ENCODE measurements at places on chromosomes 1 and 21.

DNA sequence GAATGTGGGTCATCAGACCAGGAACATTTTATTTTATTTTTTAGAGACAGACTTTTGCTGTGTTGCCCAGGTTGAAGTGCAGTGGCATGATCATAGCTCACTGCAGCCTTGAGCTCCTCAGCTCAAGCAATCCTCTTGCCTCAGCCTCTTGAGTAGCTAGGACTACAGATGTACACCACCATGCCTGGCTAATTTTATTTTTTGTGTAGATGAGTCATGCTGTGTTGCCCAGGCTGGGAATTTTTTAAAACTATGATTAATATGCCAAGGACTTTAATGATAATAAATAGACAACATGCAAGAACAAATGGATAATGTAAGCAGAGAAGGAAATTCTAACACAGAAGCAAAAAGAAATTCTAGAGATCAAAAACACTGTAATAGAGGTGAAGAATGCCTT is 142.4 kb downstream of the AK5 start:
- DNase-seq = no peak

DNA sequence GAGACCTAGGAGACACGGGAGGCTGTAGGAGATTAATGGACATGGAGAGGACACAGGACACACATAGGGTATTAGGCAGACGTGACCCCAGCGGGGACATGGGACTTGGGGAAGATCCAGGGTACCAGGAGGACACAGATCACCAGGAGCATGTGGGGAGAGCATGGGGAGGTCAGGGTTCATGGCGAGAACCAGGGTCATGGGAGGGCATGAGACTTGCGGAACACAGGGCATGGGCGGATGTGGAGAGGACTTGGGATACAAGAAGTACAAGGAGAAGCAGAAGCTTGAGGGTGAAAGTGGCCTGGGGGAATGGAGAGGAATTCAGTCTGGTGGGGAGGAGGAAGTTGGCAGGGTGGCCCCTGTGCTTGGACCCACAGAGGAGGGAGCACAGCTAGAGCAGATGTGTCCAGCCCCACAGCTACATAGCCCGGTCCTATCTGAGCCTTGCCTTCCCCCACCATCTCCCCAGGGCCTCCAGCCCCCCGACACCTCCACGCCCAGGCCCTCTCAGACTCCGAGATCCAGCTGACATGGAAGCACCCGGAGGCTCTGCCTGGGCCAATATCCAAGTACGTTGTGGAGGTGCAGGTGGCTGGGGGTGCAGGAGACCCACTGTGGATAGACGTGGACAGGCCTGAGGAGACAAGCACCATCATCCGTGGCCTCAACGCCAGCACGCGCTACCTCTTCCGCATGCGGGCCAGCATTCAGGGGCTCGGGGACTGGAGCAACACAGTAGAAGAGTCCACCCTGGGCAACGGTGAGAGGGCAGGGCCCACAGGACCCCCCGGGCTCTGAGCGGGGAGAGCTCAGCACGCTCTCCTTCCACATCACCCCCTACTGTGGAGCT is 12.1 kb downstream of the TIE1 start:
- no peak for DNase-seq

DNA sequence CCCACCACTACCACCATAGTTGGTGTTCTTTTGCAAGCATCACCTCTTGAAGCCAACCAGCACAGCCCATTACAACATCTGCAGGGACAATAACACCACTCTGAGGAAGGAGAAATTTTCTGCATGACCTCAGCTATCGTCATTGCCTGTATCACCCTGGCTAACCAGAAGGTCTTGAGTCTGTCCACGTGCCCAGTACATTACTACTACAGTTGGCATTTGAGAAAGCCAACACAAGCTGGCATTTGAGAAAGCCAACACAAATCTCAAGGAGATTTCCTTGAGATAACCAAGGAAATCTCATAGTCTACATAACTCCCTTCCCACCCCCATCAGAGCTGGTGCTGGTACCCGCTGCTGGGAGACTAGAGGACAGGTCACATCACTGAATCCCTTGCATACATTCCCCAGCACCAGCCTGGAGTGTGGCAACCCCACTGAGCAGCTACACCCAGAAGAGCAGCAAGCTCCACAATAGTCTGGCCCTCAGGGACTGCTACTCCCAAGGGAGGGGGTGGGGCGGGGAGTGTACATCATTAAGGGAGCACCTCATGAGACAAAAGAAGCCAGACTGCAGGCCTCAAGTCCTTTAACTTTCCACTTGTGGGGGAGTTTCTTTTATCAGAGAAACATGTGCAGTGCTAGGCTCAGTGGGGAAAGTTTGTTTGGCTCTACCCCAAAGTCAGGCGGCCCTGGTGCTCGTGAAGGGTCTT is 46.0 kb upstream of the GUCA2A start:
- DNase-seq = no peak

DNA sequence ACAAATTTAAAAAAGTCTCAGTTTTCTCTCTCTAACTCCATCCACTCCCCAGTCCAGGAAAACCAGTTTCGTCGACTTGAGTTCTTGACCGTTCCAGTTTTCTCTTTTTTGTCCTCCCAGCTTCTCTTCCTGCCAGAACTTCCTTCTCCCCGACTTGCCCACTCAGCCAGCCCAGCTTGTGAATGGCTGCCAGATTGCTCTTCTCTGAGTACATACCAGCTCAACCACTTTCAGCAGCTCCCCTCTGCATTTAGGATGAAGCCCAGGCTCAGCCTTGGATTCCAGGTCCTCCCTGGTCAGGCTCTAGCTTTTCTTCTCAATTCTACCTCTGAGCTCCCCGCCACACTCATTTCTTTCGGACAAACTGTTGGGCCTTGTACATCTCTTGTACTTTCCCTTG is 1.4 kb downstream of the DIO1 start:
- no peak for DNase-seq

GRCh38 chr1:958823-959730 is at the start of gene NOC2L:
TSS of gene NOC2L (minus strand) at chr1:959256. CDS start at chr1:959240, 16 bp downstream.
- DNase-seq = peak; percentile 76

DNA sequence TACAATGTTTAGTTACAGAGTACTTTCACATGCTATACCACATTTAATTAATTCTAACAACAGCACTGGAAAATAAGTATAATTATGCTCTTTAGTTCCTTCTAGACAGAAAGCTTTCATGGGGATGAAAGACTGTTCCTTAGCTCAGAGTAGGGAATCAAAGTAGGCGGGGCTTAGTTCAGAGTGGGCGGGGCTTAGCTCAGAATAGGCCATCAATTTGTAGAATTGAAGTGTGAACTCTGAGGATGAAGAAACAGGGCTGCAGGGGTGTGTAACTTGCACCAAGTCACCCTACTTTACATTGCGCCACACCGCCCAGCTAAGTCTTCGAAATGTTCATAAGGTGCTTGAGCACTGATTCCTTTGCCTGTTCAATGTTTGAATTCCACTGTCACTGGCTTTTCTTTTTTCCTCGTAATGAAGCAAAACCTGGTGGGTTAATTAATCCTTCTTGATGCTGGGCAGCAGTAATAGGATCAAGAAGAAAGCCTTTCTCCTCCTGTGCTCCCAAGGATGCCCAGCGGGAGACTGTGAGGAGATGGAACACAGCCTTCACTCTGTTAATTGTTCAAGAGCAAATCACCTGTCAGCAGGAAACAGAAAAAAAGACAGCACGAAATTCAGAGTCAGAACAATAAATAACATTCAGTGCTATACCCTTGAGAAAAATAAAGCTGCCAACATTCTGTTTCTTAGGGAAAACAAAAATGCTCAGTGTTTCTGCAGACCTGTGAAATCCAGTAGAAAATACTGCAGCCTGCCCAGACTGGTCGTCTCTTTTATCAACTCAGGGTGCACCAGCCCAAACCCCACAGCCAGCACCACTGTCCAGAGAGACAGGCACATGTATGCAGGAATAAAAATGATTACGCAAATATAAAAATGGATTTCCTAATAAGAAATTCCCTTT is 66.5 kb upstream of the CAMK1G start:
- no peak for DNase-seq

GRCh38 chr1:15046487-15047165 is 106.9 kb upstream of the TMEM51 start:
- peak; percentile 26 for DNase-seq

DNA sequence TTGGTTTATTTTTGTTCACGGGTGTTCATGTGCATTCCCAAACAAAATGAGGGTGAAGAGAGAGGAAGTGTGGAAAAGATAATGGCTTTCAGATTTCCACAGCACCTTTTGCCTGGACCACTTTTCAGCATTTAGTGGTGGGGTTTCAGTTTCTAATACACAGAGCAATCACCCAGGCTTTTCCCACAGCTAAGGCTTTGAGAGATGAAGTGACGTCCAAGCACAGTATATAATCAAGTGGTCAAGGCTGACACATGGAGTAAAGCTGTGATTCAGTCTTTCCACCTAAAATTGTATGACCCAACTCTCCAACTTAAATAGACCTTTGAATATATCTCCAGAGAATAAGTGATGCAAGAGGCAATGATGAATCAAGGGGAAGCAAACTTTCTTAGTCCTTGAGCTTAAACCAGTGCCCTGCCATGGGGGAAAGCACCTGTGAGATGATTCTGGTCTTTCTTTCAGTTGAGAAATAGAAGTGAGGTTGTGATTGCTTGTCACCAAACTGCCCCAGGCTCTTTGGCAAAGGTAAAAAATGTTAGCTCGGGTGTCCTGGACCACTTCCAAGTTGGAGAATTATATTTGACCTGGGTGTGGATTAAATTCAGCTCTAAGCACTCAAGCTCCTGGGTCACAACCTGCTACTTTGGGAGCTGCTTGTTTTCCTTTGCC is 2.4 kb upstream of the PIK3R3 start:
- no peak for DNase-seq

DNA sequence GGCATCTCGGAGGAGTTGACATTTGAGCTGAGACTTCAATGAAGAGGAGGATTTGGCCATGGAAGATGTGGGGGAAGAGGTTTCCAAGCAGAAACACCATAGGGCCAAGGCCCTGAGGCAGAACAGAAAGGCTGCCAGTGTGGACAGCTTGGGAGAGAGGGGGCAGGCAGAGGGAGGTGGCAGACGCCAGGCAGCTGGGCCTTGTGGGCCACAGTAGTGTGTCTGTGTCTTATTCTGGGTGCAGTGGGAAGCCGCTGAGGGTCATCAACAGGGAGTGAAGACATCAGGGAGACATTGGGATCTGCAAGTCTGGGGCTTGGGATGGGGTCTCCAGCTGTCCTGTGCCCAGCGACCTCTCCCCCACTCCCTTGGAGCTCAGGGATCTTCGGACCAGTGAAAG is 96.8 kb downstream of the LACTBL1 start:
- no peak for DNase-seq

DNA sequence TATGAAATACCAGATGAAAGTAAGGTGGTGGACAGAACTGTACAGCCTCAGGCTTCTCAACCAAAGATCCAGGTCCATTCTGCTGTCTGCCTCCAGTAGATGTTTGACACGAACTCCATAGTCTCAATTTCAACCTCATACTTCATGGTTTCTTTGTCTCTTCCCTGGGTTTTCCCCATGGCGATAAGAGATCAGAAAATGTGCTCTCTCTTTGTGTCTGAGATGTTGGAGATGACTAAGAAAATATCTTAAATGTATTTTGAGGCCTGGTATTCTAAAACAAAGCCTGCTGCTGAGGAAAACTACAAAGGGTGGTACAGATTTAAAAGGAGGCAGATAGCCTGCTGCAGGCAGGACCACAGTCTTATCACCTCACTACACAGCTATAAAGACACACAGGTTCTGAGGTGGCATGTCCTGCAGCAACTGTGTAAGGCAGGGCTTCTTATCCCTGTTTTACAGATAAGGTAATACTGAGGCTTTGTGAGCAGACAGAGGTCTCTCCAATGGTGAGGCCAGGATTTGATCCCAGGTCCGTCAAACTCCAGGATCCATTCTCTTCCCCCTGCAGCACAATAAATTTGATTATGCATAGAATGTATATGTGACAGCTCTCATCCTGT is 40.0 kb upstream of the CACNA1E start:
- DNase-seq = no peak

Data from Kasumi-1 (cell line).